ENCODE measurements at places on chromosomes 11 and 22.

DNA sequence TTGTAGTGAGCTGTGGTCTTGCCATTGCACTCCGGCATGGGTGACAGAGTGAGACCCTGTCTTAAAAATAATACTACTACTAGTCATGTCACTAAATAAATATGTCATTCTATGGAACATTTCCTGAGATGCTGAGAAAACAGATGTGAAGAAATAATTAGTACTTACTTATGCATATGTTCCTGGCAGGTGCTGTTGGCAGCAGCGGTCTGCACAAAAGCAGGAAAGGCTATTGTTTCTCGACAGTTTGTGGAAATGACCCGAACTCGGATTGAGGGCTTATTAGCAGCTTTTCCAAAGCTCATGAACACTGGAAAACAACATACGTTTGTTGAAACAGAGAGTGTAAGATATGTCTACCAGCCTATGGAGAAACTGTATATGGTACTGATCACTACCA lies 8.8 kb downstream of the ARCN1 start:
- no peak for DNase-seq

DNA sequence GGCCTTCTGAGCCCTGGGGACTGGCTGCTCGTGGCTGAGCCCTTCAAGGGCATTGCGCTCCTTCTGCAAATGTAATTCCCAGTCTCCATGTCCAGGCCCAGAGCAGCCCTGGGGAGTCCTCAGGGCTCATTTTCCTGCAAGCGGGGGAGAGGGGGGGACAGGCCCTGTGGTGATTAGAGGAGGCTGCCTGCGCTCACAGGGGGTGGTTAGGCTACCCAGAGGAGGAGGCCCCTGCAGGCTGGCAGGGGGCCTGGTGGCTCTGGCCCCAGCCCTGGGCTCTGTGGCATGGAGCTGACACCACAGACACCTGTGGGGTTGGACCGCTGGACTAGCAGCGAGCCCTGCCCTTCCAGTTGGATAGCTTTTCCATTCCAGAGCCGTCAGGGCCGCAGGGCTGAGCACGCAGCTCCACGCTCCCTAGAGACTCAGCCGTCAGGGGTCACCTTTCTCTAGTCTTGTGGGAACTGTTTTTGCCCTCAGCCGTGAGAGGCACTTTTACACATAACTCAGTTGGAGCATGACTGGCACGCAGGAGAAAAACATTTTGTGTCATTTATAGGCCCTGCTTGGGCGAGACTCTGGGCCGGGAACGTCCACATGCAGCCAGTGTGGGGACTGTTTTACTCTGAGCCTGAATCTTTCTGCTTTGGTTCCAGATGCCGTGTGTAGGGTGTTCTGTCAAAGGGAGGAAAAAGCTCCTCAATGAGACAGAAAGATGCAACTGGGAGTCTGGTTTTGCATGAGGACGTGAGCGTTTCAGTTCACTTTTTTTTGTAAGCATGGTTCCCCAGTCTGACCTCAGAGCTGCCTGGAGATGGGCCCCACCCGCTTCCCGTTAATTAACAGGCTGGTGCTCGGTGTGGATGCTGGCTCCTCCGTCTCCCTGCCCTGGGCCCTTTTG lies 58.1 kb downstream of the LRP5 start:
- DNase-seq, result no peak

DNA sequence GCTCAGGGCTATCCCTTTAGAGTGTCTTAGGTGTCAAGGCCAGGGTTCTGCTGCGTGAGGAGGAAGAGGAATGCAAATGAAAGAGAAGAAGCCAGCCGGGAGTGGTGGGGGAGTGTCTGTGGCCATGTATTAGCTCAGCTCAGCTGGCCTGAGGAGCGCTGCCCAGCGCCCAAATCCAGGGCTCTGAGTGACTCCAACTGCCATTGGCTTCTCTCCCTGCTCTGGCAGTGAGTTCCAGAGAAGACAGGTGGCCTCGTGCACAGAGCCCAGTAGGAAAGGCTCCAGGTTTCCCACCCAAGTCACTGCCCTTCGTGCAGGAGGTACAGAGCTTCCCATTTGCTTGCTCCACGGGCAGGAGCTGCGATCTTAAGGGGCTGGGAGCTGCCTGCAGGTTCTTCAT lies 302.0 kb downstream of the KIRREL3 start:
- DNase-seq, result no peak

DNA sequence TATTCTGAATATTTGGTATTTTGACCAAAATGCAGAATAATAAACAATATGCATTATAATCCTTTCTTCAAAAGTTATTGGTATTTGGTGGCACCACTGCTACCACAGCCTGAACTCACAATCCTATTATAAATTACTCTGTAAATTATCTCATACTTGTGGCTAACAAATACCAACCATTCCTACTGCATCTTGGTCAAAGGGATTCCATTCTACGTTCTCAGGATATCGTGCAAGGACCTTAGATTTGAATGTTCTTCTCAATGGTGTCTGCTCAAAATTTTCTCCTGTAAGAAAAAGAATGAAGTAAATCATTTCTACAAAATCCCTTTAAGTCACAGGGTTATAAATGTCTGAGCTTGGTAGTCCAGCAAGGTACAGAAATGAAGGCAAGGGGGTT lies 58.7 kb downstream of the DENND5A start:
- DNase-seq, result no peak

GRCh38 chr11:69818603-69819441 lies at the start of gene FGF3:
Gene FGF3, minus strand, starts transcription at chr11:69819416. Its CDS starts 483 bp downstream, at chr11:69818933.
- no peak for DNase-seq

- DNase-seq, result no peak
These were observed 361.3 kb downstream of the GRM5 start for GRCh38 chr11:88704485-88704884.

Measured in CD4-positive, alpha-beta T cell treated with Interleukin-17A for 4 hours (primary cell).